ENCODE measurements at places on chromosomes 2 and 18.

GRCh38 chr18:62606106-62606505, 83.3 kb downstream of the ZCCHC2 start:
- no peak for DNase-seq

GRCh38 chr2:64331849-64332699, 121.9 kb upstream of the LGALSL start:
- no peak for DNase-seq

DNA sequence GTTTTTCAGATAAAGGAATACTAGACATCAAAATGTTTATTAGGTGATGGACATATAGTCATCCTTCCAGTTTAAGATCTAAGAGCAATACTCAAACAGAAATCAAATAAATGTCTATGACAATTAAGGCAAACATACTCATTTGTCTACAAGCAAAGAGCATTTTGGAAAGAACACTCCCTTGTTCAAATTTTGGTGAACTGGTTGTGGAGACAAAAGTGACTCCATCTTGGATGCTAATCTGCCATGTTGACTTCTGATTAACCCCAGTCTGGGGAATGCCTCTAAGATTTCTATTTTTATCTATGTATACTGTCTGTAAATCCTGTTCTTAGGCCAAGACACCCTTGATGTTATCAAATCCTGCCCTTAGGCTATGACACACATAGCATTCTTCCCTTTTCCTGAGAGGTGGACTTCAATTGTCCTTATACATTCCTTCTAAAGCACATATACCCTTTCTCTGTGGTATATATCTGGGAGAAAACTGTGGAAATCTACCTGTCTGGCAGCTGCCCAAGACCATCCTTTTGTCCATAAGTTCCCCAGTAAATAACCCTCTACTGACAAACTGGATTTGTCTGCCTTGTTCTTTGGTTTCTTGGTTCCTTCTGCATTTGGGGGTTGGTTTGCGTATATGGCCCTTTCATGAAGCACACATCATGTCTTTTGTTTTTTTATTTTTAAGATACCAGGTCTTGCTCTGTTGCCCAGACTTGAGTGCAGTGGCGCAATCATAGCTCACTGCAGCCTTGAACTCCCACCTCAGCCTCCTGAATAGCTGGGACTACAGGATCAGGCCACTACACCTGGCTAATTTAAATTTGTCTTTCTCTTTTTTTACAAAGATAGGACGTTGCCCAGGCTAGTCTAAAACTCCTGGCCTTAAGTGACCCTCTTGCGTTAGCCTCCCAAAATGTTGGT, 12.5 kb upstream of the PLEKHM3 start:
- no peak for DNase-seq

DNA sequence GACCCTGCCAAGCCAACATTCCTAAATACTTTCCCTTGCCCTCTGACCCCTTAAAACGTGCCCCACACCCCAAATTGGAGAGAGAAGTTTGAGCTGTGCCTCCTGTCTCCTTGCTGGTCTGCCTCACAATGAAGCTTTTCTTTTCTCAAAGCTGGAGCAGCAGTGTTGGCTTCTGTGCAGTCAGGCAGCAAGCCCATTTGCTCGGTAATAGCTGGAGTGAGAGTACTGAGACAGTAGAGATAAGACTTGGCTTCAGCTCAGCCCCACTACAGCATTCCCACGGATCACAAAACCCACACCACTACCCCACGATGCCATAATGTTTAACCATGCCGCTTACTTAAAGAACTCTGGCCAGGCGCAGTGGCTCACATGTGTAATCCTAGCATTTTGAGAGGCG, 73.0 kb downstream of the NCAPH start:
- DNase-seq: no peak

DNA sequence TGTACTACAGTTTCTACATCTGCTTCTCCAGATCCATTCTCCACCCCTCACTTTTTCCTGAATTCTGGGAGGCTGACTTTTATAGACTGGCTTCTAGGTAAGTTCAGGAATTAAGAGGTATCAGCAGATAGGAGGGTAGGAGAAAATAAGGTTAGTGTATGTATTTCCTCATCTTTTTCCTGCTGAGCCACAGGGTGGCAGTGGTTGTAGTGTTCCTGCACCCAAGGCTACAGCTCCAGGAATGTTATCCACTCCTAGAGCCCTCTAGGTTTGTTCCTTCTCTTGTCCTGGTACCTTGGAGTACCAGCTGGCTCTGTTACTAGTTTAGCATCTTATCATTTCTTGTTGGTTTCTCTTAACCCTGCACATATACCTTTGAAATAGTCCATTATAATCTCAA, 40.7 kb upstream of the C2orf66 start:
- no peak for DNase-seq

DNA sequence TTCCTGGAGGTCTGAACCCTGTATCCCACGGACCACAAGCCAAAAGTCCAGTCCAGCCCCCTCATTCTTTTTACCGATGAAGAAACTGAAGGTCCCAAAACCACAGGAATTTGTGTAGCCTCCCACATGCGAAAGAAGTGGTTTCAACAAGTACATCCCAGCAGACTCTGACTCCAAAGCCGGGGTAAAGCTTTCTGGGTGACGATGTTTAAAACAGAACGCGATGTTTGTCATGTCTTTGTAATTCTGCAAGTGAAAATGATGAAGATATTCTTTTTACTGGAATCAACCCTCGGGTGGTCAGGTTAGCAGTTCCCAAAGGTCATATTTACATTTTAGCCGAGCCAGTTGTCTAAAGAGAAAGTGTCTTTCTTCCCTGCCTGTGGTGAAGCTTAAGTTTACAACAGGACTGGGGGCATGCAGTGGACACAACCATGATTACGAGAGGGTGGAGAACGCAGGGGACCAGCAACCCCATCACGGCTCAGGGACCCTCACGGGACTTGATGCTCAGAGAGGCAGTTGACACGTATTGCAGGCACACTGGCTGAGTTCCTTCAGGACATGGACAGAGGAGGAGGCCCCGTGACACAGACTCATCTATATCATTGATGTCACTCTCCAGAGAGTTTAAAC, 17.8 kb upstream of the TMEM131 start:
- no peak for DNase-seq

DNA sequence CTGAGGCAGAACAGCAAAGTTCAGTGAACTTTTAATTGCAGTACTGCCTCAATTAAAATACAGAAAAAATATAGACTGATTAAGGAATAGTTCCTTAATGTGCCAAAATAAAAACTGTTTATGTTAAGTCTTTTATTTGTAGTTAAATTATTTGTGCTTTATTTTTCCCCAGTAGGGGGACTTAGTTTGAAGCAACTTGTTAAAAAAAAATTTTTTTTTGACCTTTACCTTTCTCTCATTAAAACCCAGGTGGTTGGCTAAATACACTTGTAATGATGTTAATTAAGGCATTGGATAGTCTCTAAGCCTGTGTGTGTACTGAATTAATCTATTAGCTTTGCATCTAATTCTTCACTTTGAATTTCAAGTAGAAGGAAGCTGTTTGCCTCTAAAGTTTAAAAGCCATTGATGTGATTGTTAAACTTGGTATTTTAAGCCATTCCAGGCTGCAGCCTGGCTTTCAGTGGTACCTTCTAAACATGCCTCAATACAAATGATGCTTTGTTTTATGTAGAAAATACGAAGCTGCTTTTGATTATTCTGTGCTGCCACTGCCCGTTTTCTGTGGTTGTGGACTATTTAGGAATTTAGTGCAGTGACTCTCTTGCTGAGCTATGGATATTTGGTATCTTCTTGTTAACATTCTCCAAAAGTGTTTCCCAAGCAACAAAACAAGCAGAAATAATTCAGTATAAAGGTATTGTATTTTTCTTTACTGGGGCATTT, 102.9 kb downstream of the TANC1 start:
- no peak for DNase-seq

- no peak for DNase-seq
These were observed 119.0 kb upstream of the SYT4 start for GRCh38 chr18:43396266-43396665.

GRCh38 chr18:38009320-38009719, 443.7 kb upstream of the CELF4 start:
- DNase-seq: no peak
